ENCODE measurements at places on chromosomes 7 and 10.

DNA sequence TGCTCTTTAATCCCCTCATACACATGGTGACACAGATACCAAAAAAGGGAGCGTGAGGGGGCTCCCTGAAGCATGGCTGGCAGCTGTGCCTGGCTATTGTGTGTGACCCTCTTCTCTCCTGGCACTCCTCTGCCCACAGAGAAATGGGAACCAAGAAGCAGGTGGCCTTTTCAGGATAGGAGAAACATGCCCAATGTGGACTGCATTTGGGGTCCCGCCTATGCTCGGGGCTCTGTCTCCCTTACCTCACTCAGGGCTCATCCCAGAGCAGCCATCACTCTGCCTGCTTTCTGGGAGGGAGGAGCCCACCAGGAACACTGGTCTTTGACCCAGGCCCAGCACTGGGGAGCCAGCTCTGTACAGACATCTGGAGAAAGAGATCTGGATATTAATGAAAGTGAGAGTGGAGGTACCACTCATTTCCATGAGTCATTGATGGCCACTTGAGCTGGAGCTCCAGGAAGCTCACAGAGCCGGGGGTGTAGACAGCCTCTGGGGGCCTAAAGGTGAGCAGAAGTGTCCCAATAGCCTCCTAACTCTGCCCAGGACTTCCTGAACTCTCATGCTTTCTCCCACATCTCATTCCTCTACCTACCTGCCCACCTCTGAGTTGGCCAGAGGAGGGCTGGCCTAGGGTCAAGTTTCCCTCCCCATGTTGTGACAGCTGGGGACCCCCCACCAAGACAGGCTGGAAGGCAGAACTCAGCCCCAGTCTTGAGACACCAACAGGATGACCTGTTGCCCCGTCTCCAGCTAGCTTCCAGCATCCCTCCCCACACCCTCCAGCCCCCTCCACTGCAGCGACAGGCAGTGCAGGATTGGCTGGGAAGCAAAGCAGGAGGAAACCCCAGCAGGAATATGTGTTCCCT is 42.6 kb downstream of the DRGX start:
- no peak for DNase-seq

DNA sequence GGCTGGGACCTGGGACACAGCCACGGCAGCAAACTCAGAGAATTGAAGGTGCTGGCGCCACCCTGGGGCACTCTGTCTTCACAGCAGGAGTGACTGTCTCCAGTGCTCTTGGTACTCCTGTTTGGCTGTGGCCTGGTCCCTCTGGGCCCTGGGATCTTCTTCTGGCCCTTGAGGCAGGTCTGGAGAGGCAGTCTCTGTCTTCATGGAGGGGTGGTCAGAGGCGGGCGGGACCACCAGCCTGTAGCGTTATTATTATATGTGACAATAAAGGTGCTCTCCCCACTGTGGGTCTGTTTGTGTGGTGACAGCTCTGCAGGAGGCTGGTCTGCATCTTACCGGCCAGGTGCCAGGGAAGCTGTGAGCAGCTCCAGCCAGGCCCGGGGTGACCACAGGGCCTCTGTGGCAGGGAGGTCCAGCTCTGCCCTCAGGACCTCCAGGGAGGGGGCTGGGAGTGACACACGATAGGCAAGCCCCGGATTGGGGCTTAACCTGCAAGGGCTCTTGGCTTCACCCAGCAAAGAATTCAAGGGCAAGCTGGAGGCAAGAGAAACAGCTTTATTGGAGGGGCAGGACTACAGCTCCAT is 70.3 kb downstream of the MYL10 start:
- DNase-seq = no peak

DNA sequence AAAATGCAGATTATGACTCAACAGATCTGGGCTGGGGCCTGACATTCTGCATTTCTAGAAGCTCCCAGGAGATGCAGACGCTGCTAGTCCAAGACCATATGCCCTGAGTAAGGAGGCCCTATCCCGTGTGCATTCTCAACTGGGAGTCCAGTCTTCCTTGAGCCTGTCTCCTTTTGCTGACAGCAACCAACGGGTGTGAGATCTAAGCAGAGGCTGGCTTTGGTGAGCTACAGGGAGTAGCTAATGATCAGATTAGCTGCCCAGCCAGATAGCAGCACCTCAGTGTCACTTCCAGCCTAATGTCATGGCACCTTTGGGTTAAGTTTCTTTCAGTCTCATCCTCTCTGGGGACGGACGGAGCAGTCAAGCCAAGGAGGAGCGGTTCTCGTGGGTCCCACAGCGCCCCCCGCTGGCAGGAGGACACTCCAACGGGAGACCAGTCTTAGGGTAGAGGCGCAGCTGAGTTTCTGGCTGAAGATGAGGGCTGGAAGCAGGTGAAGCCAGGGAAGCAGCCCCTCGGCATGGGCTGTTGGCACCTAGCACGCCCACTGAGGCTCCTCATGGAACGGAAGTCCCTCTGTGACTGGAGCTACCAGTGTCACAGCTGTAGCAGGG is 154.0 kb downstream of the CCDC3 start:
- DNase-seq = no peak

DNA sequence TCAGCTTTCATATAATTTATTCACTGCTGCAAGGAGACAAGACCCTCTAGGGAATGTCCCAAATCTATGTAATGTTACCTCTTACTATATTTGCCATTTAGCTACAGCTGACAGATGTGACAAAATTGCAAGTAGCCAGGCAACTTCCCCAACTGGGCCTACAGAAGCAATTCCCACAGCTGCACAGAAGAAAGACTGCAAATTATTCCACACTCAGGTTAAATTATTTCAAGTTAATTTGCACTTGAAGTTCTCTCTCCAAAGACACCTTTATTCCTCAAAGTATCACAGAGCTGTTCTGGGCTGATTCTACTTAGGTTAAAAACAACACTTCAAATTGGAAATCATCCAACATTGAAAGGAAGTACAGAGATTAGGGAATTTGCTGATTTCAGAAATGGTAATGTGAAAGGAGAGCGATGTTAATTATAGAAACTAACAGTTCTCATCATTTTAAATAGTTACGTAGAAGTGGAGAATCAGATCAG is 133.6 kb downstream of the THSD7A start:
- no peak for DNase-seq

DNA sequence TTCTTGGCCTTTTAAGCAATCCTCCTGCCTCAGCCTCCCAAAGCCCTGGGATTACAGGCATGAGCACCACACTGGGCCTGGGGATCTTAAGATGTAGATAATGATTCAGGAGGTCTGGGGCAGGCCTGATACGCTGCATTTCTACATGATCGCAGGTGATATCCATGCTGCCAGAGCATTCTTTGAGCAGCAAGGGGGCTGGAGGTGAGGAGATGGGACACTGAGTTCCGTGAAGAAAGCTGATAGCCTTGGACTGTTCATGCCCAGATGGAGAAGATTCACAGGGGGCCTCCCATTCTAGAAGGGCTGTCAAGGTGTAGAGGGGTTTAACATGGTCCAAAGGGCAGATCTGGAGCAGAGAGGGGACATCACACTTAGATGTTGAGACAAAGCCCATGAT is 480.3 kb downstream of the RPS24 start:
- DNase-seq = no peak

GRCh38 chr7:138226745-138227279 is 150.6 kb downstream of the AKR1D1 start:
- no peak for DNase-seq

DNA sequence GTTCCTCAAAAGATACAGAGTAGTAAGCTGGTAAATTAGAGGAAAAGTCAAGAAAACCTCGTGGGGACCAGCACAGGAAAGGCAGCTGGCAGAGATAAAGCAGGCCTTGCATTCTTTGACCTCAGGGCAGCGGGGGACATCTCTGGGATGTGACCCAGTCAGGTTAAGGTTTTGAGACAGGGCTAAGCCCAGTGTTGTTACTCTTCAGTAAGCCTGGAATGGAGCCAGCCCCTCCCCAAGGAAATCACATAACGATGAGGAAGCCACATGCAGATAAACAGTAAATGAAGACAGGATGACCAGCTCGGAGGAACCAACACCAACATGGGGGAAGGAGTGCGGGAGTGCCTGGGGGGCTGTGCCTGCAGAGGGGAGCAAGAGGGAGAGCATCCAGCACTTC is 99.6 kb downstream of the JAZF1 start:
- DNase-seq = no peak

DNA sequence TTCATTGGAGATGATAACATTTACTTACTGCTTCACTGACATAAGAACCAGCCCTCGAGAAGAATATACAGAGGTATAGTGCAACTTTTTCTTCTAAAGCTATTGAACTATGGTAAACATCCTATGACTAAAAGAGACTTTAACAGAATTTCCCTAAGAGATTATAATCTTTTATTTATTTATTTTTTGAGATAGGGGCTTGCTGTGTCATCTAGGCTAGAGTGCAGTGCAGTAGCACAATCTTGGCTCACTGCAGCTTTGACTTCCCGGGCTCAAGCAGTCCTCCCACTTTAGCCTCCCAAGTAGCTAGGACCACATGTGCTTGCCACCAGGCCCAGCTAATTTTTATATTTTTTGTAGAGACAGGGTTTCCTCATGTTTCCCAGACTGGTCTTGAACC is 258.5 kb upstream of the FERD3L start:
- DNase-seq = no peak

DNA sequence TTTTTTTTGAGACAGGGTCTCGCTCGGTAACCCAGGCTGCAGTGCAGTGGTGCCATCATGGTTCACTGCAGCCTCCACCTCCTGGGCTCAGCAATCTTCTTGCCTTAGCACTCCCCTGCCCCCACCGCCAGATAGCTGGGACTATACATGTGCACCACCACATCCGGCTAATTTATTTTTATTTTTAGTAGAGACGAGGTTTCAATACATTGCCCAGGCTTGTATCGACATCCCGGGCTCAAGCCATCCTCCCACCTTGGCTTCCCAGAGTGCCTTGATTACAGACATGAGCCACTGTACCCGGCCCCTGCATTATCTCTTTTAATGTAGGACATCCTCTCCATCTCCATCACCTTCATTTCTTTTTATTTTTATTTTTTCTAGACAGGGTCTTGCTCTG is 213.3 kb downstream of the CUX1 start:
- no peak for DNase-seq
